ENCODE measurements at places on chromosomes 7 and 10. TPM values are rescaled to one million over a fixed set of nuclear protein-coding genes. Genes with fewer than 3 reads are reported as not detected.

The UPK3B gene
- 0.38 TPM for total RNA-seq

The SYCE1 gene
- under 0.01 TPM for total RNA-seq

The LIPK gene
- total RNA-seq: not detected

The GRM3 gene
- total RNA-seq: not detected

The OR2A5 gene
- total RNA-seq: not detected

The MINDY3 gene
- 14.2 TPM for total RNA-seq

DNA sequence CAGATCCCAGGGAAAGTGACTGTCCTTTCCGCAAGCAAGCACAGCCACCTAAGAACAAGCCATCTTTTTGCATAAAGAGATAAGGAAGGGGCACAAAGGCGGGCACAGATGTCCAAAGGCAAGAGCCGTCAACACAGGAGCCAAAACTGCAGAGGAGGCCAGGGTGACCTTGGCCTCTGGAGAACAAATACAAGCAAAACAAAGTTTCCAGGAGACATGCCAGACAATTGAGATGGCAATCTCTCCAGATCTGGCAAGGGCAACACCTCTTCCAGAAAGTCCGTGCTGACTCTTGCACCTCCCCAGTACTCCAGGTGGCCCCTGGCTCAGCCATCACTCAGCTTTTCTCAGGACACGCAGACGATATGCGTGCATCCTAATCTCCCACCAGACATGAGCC is 58.2 kb downstream of the TEX36 start:
- no peak for DNase-seq

GRCh38 chr7:37052705-37053104 is 328.4 kb upstream of the AOAH start:
- peak; percentile 51 for DNase-seq

GRCh38 chr10:127303105-127303504 is 106.7 kb upstream of the INSYN2A start:
- DNase-seq: no peak

GRCh38 chr10:96266118-96266770 is 5.1 kb downstream of the BLNK start:
- DNase-seq: no peak

DNA sequence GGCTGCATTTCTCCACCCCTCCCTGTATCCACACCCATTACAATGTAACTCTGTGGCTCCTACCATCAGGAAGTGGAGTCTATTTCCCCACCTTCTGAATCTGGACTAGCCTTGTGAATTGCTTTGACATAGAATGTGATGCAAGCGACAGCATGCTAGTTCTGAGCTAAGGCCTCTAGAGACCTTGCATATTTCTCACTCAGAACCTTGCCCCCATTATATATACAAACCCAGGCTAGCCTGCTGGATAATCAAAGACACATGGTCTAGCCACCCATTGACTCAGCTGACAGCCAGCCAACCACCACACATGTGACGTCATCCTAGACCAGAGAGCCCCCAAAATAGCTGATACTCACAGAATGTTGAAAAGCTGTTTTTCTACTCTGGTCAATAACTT is 77.9 kb downstream of the CCDC71L start:
- no peak for DNase-seq

GRCh38 chr7:9921326-9921725 is 1052.3 kb upstream of the PHF14 start:
- no peak for DNase-seq

GRCh38 chr7:21939858-21940372 is 5.8 kb downstream of the CDCA7L start:
- no peak for DNase-seq

GRCh38 chr7:13442226-13442625 is 547.2 kb downstream of the ETV1 start:
- no peak for DNase-seq

GRCh38 chr7:112739436-112740180 is 50.6 kb downstream of the TMEM168 start:
- no peak for DNase-seq

DNA sequence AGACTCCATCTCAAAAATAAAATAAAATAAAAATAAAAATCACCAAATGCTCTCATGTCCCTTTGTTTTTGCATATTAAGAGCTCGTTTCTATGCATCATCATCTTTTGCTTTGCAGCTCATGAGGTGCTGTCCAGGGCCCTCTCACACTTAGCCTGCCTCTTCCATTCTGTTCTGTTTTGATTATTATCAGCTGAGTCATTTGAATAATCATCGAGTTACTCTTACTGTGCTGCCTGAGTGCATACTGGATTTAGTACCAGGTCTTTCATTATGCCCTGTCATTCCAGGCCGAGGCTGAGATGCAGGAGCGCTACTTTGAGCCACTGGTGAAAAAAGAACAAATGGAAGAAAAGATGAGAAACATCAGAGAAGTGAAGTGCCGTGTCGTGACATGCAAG is 33.0 kb downstream of the UCMA start:
- no peak for DNase-seq

GRCh38 chr10:97914837-97915211 is 65.2 kb downstream of the GOLGA7B start:
- peak; percentile 63 for DNase-seq

DNA sequence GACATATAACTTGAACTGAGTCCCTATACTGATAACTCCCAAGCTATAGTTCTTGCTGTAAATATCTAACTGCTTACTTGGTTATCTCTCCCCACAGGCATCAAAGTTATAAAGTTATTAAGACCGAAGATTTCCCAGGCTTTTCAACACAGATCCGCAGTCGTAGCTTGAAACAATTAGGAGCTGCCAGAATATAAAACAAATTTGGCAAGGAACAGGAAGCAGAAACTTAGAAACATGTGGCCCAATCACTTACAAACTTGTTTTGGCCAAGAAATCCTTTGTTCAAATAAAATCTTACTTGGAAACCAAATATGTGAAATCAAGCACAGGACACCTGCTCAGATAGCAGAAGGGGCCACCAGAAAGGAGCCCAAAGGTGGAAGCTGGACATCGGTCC is 9.0 kb downstream of the SLC16A12 start:
- DNase-seq: no peak

DNA sequence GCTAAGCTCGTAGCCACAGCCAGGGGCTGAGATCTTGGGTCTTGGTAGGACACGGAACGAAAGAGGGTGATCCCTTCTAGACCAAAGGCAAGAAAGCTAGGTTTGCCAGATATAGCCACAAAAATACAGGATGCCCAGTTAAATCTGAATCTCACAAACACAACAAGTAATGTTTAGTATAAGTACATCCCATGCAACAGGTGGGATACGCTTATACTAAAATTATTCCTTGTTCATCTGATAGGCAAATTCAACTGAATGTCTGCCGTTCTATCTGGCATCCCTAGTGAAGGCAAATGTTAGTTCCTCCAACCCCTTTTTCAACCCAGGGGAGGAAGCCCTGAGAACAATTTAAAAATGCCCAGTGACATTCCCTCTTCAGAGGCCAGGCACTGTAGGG is 131.1 kb upstream of the MGMT start:
- DNase-seq: no peak

GRCh38 chr10:43120929-43121314 is 17.3 kb upstream of the CSGALNACT2 start:
- peak; percentile 7 for DNase-seq

- DNase-seq: no peak
Observed at GRCh38 chr7:86574006-86574405, 69.7 kb upstream of the GRM3 start.

DNA sequence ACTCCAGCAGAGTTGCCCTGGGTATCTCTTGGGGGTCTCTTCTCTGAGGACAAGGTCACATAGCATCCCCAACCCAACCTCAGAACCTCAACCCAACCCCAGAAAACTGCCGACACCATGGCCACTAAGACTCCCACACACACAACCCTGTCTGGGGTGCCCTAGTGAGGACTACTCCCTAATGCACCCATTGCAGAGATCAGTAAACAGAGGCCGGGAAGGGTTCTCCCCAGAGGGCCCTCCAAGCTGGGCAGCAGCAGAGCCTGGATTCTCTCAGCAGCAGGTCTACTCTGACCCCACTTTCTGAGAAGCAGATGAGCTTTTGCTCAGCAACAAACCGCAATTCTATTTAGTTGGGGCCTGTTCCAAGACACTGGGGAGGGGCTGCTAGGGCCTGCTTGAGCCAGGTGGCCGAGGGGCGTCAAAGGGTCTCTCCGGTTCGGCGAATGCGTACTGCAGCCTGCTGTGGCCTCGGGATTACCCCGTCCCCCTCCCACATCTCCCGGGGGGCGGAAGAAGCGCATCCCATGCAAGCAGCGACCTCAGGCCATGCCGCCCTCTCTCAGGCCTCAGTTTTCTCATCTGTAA is 828 bp downstream of the OGDHL start:
- no peak for DNase-seq

DNA sequence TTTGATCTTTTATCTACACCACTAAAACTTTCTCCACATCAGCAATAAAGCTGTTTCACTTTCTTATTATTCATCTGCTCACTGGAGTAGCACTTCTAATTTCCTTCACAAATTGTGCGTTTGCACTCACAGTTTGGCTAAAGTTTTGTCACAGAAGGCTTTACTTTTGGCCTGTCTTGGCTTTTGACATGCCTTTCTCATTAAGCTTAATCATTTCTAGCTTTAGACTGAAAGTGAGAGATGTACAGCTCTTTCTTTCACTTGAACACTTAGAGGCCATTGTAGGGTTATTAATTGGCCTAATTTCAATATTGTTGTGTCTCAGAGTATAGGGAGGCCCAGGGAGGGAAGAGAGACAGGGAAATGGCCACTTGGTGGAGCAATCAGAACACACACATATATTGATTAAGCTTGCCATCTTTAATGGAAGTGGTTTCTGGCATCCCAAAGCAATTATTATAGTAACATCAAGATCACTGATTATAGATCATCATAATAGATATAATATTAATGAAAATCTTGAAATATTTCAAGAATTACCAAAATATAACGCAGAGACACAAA is 512.5 kb downstream of the ETV1 start:
- DNase-seq: no peak

- no peak for DNase-seq
Observed at GRCh38 chr10:132497861-132498561, 39.6 kb upstream of the INPP5A start.

- DNase-seq: no peak
Observed at GRCh38 chr7:98293746-98294145, 12.3 kb downstream of the BRI3 start.

- DNase-seq: no peak
Observed at GRCh38 chr10:74165530-74165901, 14.5 kb downstream of the ADK start.

DNA sequence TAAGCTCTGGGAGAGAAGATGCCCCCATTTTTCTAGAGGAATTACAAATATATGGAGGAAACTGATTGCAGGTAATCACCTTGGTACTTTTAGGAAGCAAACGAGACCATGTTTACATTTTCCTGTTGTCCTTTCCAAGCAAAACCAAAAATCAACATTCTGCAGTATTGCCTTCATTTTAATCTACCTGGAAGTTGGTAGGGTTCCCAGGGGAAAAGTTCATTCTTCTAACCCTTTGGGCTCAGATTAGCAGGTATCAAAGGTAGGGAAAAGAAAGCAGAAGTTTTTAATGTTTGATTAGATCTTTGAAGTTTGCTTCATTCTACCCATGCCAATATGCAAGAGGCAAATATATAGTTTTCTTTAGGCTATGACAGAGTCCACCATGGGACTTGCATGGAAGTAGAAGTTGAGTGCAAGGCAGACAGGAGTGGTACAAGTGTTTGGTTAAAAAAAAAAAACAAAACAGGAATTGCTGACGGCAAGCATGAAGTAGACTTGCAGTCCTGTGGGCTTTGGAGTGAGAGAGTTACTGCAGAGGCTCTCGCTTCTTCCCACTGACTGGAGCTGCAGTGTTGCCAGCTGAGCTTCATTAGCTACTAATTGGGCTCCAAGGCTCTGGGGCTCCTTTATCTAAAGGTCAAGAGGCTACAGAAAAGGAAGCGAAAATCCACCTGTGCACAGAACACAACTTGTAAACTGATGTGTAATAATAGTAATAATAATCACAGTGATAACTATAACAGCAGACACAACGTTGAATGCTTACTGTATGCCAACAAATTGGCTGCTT is 28.9 kb upstream of the ASAH2 start:
- DNase-seq: no peak

DNA sequence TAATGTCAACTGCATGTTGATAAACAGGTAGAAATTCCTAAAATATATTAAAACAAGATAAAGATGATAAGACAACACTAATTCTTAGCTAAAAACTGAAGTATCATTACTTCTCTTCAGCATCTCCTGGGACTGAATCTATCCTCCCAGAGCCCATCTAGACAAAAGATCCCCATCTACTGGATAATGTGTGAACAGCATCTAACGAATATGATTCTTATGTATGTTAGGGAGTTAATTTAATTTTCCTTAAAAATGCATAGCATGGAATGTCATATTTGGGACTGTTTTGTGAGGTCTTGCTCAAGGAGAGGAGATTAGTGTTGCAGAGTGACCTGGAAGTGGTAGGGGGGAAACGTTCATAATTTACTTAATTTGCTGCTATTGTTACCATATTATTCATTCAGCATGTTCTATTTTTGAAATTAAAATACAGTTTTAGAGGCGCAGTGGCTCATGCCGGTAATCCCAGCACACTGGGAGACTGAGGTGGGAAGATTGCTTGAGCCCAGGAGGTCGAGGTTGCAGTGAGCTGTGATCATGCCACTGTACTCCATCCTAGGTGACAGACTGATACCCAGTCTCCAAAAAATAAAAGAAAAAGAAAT is 305.1 kb upstream of the CSTF2T start:
- DNase-seq: peak; percentile 44

- DNase-seq: peak; percentile 73
Observed at GRCh38 chr7:601595-602340, 82.1 kb upstream of the PDGFA start.

DNA sequence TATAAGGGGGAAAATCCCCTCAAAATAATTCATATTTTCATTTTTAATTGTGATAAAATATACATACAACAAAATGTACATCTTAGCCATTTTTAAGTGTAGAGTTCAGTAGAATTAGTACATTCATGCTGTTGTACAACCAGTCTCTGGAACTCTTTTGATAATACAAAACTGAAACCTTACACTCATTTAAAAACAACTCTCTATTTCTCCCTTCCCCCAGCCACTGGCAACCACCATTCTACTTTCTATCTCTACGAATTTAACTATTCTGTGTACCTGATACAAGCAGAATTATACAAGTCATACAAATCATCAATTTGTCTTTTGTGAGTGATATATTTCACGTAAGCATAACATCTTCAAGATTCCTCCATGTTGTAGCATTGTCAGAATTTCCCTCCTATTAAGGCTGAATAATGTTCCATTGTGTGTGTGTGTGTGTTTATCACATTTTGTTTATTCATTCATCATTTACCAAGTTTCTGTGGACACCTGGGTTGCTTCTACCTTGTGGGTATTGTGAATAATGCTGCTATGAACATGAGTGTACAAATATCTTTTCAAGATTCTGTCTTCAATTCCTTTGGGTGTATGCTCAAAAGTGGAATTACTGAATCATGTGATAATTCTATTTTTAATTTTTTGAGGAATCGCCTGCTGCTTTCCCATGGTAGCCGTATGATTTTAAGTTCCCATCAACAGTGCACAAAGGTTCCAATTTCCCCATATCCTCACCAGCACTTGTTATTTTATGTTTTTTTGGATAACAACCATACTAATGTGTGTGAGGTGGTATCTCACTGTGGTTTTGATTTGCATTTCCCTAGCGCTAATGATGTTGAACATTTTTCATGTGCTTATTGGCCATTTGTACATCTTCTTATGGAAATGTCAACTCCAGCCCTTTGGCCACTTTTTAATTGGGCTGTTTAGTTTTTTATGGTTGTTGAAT is 4.7 kb upstream of the EBLN1 start:
- DNase-seq: no peak

- no peak for DNase-seq
Observed at GRCh38 chr10:13812804-13813203, 226.0 kb downstream of the PRPF18 start.
